Testis (tissue), 5 donors: ENCODE measurements at places on chromosomes 16 and 17.

DNA sequence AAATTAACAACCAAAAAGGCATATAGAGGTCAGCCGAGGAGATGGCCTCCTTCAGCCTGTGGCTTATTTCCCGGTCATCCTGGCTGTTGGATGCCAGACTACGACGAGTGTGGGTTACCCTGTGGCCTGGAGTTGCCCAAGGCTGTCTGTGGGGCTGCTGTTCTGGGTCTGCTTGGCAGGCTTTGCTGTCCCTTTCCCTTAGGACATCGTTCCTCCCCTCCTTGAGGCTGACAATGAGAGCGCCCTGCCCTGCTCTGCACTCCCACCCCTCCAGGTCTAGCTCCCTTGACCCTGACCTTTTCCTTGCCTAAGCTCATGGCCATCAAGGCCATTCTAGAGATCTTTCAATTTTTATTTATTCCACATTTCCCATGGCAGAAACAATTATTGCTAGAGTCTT lies 1.9 kb upstream of the CBFB start:
- DNase-seq: peak; percentile 14
- H3K4me3 ChIP-seq: no peak overlapping the region
- H3K4me1 ChIP-seq: peaks cover 7% of the 10 kb centered on the region
- no peaks in the 10 kb centered on the region for H3K27me3 ChIP-seq

- no peaks in the 10 kb centered on the region for H3K27me3 ChIP-seq
- H3K36me3 ChIP-seq: no peaks in the 10 kb centered on the region
- no peak overlapping the region for H3K4me3 ChIP-seq
Measured at GRCh38 chr17:45757431-45758218, 26.5 kb upstream of the CRHR1 start.

DNA sequence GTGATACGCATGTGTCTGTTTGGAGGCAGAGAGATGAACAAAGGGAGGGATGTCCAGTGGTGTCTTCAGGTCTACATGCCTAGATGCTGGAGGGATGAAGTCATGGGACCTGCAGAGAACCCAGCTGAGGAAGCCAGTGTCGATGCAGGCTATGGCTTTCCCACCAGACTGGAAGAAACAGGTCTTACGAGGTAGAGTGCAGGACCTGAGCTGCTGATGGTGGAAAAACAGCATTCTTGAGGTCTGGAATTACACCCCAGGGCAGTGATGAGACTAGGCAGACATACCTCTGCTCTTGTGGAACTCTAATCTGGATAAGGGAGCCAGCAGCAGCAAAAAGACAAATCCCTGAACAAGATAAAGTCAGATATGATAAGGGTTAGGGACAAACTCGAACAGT lies 37.4 kb downstream of the ARSG start:
- H3K36me3 ChIP-seq: no peaks in the 10 kb centered on the region
- DNase-seq: no peak
- no peak overlapping the region for H3K4me3 ChIP-seq
- H3K27ac ChIP-seq: no peak overlapping the region
- H3K27me3 ChIP-seq: no peaks in the 10 kb centered on the region

DNA sequence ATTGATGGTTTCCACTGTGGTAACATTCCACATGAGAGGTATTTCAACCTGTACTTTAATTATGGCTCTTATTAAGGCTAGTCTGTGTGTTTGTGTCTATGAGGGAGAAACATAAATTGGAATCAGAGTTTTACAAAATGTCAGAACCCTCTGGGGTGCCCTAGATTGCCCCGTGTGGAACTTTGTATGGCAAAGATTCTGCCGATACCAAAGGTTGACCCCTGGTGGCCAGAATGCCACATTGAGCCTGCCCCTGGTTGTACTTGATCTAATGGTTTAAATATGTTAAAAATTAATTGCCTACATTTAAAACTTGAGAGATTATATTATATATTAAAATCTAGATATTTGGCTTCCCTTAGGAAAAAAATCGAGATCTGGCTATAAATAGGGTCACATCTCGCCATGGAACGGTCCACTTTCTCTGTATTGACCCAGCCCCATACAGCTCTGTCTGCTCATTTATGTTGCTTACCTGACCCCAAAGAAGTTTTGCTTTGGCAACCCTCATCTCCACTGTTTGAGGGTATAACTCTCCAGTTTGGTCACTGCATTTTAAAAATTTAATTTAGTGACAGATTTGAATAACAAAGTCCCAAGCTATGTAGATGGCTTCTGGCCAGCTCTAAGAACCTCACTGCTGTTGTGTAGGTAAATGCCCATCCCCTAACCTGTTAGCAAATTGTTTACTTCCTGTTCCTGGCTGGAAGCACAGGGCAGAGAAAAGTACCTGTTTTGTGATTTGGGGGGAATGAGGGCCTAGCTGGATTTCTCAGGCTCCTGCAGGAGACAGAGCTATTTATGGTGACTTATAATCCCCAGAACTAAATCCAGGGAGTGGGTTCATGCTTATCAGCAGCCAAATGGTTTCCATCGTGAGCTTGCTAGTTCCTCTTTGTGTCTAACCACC lies 95.0 kb downstream of the PLCG2 start:
- H3K4me3 ChIP-seq: no peak overlapping the region
- no peaks in the 10 kb centered on the region for H3K27me3 ChIP-seq
- no peaks in the 10 kb centered on the region for H3K36me3 ChIP-seq

- no peak for DNase-seq
- no peaks in the 10 kb centered on the region for H3K27me3 ChIP-seq
- peak overlapping the region; percentile 95 for H3K4me3 ChIP-seq
- peak overlapping the region; percentile 100 for H3K27ac ChIP-seq
Measured at GRCh38 chr17:8155996-8156245, 3.7 kb upstream of the PER1 start.
